ENCODE measurements at places on chromosomes 7 and 10.

- no peak for DNase-seq
Observed at GRCh38 chr10:3037182-3037581, 30.2 kb upstream of the PFKP start.

- no peak for DNase-seq
Observed at GRCh38 chr7:135459951-135460567, 49.8 kb downstream of the CNOT4 start.

DNA sequence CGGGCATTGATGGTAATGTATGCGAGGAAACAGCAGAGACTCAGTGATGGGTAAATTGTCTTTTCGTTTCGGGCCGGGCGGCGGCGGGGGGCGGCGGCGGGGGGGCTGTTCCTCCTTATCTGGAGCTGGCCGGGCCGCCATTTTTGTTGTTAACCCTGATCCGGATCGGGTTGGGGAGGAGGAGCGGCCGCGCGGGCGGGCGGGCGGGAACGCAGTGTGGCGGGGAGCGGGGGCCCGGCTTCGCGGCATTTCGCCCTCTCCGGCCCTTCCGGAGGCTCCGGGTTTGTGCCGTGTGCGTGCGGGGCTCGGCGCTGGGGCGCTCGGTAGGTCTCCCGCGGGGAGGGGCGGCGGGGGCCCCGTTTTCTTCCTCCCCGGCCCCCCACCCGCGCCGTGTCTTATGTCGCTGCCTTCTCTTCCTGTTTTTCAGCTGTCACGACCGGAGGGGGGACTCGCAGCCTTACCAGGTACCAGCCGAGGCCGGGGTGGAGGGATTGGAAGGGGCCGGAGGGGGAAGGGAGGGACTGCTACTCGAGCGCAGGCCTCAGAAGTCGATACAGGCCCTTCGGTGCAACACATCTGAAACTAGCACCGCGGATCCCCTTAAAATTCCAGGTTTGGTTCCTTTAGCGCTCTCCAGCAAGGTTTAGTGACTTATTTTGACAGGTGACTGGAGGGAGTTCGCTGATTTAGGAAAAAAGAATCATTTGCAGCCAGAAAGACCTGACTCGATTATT is 820 bp downstream of the WAC start:
- no peak for DNase-seq

GRCh38 chr7:41760293-41760692 is 57.4 kb upstream of the INHBA start:
- DNase-seq: no peak

Measured in NCI-H2107 (cell line).